Liver (tissue), 10 donors: ENCODE measurements at places on chromosomes 6 and 20. TPM values are rescaled to one million over a fixed set of nuclear protein-coding genes. Genes with fewer than 3 reads are reported as not detected.

GRCh38 chr6:163892824-163893561, 478.5 kb downstream of the QKI start:
- no peak for DNase-seq

GRCh38 chr6:9532621-9533557, 882.0 kb downstream of the TFAP2A start:
- no peak for DNase-seq

DNA sequence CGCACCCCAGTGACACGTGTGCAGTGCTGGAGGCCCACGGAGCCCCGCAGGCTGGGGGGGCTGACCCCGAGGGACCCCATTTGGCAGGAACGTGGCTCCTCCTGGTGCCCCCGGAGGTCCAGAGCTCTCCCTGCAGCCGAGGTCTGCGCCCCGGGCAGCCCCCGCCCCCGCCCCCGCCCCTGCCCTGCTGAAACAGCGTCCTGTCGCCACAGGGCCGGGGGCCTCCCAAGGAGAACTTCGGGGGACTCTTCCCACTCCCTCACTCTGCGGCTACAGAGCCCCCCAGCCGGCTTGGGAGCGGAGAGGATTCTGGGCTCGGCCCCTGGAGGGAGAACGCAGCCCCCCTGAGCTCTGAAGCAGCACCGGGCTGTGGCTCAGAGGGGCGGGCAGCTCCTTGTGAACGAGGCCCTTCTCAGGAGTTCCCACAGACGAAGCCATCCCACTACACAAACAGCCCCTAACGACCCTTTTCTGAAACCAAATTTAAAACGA, 115.2 kb downstream of the DLL1 start:
- DNase-seq = no peak

GRCh38 chr20:59718071-59718470, 113.7 kb downstream of the PHACTR3 start:
- no peak for DNase-seq

- DNase-seq = no peak
Measured at GRCh38 chr20:32484225-32484957, 100.7 kb downstream of the NOL4L start.

The BPI gene
- 10.3 TPM for total RNA-seq

The PRSS16 gene
- total RNA-seq = 0.42 TPM

GRCh38 chr6:38221251-38221650, 401.7 kb downstream of the ZFAND3 start:
- DNase-seq = no peak

- peak; percentile 64 for DNase-seq
Measured at GRCh38 chr20:47711046-47711752, 74.1 kb downstream of the SULF2 start.

DNA sequence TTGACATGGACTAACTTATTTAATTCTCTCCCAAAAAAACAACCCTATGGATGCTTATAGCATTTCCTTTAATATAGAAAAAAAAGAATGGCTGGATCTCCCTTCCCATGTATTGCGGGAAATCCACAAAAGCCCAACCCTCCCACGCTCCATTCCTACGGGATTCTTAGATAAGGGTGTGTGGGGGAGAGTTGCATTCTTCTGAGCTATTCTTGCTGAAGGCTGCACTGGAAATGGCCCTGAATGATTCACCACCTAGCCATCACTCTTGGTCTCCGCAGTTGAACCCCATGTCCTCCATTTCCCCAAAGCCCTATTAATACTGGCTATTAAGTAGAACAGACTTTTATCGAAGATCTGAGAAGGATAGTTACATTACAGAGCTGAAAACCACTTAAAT, 41.9 kb upstream of the ADGRF5 start:
- DNase-seq = no peak

The TFAP2C gene
- total RNA-seq = under 0.01 TPM

DNA sequence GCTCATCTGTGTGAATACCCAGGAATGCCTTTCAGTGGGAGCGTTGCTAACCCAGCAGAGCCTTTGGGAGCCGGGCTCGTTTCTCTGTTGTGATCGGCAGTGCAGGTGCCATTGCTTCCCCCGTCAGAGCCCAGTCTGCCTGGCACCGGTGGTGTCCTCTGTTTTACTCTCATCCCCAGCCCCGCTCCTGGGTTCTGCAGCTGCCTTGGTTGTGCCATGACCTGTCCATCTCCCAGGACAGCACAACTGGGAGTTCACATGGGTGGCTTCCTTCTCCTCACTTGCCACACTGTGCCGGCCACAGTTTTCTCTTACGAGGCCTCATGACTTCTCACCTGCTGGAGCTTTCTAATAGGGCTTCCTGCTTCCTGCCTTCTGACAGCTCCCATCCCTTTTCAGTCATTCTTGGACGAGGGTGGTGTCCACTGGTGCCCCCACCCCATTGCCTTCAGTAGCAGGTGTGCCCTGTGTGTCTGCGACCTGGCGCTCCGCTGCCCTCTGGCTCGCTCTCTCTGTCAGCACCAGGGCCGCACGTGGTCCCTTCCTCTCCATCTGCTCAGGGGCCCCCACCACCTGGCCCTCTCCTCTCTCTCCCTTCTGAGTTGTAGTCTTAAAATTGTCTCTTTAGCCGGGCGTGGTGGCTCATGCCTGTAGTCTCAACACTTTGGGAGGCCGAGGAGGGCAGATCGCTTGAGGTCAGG, 110.9 kb downstream of the RPP40 start:
- DNase-seq = no peak

GRCh38 chr6:165974817-165975216, 192.8 kb downstream of the TBXT start:
- DNase-seq = no peak

GRCh38 chr6:129233458-129234134, 350.7 kb downstream of the LAMA2 start:
- no peak for DNase-seq

DNA sequence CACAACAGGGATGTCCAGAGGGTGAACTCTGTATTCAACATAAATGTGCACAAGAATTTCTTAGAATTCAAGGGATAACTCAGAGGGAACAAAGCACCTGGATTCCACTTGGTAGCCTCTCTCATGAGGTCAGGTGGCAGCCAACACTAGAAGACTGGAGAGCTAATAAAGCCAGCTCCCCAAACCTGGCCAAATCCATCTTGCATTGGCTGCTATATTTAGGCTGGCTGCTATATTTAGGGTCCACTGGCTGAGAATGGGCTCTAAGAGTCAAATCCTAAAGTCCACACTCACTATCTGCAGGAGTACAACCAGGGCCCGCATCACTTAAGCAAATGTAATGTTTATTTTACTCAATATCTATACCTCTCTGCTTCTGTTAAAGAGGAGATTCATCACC, 20.0 kb downstream of the TBC1D7 start:
- DNase-seq = no peak

- DNase-seq = no peak
Measured at GRCh38 chr20:45044084-45044573, 56.8 kb downstream of the KCNS1 start.

GRCh38 chr6:16252686-16253299, 14.4 kb downstream of the GMPR start:
- DNase-seq = no peak

The MLIP gene
- total RNA-seq = 2.3 TPM

- DNase-seq = no peak
Measured at GRCh38 chr6:106666282-106667021, 37.1 kb downstream of the QRSL1 start.
